ENCODE measurements at places on chromosomes 5 and 9.
A peak's percentile ranks its signal among the peaks of the same experiment; 100 is the strongest.

- DNase-seq = no peak
Measured at GRCh38 chr5:91357012-91357634, 26.0 kb downstream of the ARRDC3 start.

GRCh38 chr9:114282926-114283325 lies 40.0 kb upstream of the ORM1 start:
- DNase-seq = no peak

DNA sequence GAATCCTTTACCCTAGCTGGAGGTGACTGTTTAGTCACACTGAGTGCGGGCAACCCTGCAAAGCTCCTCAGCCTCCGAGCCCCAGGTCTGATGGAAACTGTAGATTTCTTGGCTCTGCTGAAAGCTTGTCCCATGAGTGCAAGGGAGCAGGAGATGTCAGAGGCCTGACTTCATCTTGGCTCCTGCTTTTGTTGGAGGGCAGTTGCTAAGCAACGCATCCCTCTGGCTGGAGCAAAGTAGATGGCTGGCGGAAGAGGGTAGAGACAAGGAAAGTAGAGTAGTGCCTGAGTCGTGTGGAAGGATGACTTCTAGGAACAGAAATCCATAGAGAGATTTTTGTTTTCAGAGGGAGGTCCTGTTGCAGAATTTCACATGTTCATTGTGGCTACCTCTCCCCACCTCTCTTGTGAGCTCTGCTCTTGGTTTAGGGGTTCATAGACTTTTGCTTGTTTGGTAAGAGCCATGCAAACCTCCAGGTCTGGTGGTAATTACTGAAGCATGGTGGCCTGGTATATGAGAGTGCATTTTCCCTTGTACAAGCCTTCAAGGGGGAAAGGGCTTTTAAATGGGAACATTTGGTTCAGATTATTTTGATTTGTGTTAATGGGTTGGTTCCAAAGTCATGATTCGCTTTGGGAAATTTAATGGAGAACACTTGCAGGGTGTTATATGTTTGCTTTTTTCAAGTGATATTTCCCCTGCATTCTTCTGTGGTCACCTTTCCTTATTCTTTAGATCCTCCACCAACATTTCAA lies 71.5 kb downstream of the ARHGAP26 start:
- peak; percentile 42 for DNase-seq

- DNase-seq = peak; percentile 81
Measured at GRCh38 chr9:96217754-96218693, 84.0 kb downstream of the HSD17B3 start.

DNA sequence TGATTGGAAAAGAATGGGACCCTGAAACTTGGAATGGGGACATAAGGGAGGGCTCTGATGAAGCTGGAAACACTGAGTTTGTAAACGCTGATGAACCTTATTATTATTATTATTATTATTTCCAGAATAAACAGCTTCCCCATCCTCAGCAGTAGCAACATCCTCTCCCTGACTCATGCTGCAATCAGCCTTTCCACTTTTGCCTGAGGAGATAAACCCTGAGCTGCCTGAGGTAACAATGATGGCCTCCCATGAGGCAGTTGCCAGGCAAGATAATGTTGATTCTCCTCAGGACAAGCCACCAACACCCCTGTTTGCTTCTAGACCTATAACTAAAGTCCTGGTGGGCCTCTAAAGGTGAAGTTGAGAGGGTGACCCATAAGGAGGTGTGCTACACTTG lies 139.2 kb upstream of the ATP10B start:
- DNase-seq = no peak

GRCh38 chr5:6937677-6938076 lies 224.4 kb downstream of the TENT4A start:
- DNase-seq = no peak

DNA sequence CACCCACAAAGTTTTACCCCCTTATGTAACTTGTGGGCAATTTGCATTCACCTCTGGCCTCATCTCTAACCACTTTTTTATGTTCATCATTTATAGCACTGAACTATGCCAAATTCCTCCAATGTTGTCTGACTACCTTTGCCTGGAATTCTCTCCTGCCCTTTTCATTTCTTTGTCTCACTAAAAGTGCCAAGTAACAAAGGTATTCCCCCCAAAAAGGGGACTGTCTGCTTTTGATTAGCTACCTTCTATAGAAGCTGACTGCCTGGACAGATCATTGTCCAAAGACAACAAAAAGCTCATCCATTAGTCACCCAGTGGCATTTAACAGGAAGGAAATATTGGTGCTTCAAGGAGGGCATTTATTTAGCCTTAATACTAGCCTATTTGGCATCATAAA lies 189.9 kb upstream of the VCAN start:
- peak; percentile 9 for DNase-seq

- no peak for DNase-seq
Measured at GRCh38 chr5:60597572-60598320, 102.2 kb downstream of the DEPDC1B start.

GRCh38 chr5:181189962-181190710 lies 14.9 kb downstream of the TRIM7 start:
- no peak for DNase-seq

DNA sequence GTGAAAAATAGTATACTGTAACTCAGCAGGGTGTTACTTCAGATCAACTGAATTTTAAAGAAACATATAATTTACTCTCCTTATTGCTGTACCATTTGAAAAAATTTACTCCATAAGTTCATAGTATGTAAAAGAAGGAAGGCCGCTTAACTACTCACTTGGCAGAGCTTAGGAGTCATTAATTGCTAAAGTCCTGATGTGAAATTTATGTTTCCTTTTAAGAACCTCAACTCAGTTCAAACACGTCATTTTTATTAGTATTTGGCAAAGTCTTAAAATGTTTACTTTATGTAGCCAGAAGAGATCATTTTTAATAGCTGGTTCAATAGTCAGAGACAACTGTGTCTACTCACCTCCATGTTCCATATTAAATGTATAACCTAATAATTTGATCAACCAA lies 268.6 kb downstream of the CDH10 start:
- DNase-seq = no peak

DNA sequence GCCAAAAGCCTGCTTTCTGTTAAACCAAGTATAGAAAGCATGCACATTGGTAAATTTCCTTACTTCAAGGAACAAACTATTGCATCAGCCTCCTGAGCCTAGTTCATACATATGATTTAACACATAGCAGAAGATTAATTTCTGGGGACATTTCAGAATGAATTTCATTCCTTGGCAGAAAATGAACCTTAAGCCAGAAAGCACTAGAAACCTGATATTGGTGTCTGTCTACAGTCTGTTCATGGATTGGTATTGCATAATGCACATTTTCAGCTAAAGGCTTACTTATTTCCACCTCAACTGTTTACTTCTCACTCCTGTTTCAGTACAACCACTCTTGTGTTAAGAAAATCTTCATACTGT lies 1471.8 kb upstream of the NUDT12 start:
- no peak for DNase-seq

- no peak for DNase-seq
Measured at GRCh38 chr5:142736247-142736632, 33.9 kb upstream of the ARHGAP26 start.

DNA sequence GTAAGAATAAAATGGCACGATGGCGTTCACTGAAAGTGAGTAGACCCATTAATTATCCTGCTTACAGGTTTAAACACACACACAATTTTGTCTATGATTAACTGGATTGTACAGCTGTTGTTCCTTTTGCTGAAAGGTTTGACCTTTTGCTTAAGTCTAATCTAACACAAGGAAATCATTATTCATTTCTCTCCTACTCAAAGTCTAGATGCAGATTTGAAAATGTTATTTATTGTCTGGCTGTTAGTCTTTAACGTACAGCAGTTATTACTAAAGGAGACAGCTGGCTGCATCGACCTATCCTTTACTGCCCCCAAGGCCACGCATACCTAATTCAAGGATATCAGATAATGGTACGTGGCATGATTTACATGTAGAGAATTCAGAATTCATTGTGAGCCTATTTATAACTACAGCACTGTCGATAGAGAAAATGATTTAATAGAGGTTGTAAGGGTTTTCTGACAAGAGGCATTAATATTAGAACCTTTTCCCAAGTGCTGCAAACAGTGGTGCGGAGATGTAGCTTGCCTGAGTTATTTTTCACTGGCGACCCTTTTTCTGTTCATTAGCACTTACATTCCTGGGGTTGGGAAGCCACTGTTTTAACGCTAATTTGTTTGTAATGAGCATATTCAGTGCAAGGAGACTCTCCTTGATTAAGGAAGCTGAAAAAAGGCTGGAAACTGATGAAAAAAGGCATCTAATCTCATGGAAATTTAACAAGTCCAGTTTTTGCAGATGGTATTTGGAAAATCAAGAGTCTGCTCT lies 368.4 kb upstream of the GRAMD2B start:
- no peak for DNase-seq

DNA sequence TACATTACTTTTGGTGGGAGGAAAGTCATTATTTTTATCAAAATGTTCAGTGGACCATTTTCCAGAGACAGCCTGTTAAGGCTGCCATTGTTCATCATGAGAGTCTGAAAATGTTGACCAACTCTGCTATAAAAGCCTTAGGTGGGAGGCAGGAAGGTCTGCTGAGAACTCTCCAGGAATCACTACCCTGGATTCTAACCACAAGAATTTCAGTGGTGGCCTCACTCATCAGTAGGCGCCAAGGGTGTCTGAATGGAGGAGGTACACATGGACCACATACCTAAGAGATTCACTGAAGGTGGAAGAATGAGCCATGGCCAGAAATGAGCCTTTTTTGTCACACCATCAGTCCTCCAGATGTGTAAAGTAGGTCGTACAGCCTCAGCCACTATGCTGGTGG lies 21.0 kb upstream of the TLX3 start:
- no peak for DNase-seq

GRCh38 chr5:169131616-169132301 lies 169.2 kb downstream of the SLIT3 start:
- DNase-seq = no peak

DNA sequence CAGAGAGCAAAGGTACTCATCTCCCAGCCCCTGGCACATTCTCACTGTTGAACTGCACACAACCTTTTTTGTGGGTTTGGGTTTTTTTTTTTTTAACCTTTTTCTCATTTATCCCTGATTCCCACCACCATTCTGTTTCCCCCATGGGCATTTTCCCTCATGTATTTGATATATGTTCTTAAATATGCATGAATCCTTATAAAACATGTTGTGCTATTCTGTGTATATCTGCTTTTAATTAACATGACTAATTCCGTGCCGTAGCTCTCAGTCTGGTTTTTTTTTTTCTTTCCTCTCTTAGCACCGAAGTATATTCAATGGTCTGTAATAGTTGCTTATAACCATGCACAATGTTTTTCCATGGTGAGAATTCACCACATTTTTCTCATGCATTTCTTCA lies 204.5 kb downstream of the RGS3 start:
- no peak for DNase-seq

DNA sequence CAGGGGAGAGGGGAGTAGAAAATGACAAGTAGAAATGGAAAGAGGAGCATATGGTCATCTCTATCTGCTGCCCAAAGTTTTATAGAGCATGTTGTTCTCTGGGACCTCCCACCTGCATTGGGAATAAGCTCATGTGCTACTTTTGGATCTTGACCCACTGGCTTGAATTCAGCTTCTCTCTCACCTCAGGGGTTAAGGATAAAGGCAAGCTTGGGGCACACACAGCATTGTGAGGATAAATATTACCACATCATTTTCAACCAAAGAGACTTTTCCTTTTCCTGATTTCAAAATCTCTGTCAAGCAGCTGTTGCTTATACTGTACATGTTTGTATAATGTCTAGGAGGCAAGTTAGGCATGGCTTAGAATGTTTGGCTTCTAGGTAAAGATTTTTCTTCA lies 16.6 kb downstream of the ATP10B start:
- no peak for DNase-seq

GRCh38 chr9:36864491-36865410 lies 169.3 kb downstream of the PAX5 start:
- peak; percentile 42 for DNase-seq

DNA sequence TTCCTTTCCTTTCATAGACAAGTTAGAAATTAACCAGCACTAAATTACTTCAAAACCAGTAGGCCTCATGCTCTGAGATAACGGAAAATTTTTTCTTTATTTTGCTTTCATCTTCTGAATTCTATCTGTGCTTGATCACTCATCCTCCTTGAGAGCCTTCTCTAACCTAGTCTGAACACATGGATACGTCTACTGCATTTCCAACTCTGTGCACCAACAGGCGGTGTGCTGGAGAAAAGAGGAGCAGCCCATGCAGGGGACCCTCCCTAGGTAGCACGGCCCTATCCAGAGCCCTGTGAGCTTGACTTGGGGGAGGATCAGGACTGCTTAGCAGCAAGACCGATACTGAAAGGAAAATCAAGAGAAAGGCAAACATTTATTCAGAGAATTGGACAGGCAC lies 149.8 kb downstream of the AUH start:
- DNase-seq = no peak

DNA sequence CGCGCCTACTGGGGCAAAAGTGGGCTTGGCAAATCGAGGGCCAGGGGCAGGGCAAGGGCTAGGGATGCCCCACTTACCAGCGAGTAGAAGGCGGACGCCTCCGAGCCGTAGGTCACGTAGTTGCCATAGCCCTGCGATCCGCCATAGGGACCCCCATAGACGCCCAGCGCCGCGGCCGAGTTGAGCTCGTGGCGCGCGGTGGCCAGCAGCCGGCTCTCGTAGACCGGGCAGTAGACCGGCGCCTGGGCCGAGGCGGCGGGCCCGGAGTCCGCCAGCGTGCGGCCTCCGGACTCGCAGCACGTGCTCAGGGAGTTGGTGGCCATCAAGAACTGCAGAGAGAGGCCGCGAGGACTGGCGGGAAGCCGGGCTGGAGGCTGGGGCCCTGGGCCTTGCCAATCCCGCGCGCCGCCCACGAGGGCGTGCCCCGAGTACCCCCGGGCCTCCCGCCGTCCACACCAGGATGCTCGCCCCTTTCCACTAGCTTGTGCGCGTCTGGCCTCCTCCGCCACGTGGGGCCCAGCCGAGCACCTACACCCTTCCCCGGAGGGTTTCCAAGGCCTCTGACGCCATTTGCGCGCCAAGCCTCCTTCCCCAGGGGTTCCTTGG lies 891 bp downstream of the IRX4 start:
- no peak for DNase-seq

DNA sequence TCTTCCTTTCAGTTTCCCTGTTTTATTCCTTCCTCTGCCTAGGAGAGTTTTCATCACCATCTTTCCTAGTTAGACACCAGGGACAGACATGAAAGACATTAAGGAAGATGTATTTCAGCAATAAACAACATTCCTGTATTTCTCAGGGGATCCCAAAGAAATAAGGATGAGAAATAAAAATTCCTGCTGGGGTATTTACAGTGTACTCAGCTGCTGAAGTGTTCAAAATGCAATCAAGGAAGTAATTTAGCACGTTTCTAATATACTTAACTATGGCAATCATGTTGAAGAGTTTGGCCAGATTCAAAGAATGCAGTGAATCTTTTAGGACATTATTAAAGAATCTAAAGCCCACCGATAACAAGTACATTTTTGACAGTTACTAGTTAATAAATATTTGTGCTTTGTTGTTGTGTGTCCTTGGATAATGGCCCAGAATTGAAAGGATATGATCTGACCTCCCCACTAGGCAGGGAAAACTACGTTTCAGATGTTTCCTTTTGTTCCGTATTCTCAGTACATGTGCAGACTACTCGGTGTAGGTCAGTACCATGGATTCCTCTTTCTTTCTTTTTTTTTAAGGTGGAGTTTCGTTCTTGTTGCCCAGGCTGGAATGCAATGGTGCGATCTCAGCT lies 46.8 kb downstream of the INIP start:
- DNase-seq = no peak

GRCh38 chr5:140966293-140967225 lies at the start of gene PCDHAC2:
Gene PCDHAC2, plus strand, starts transcription at chr5:140966476. Its CDS starts 291 bp downstream, at chr5:140966767.
- peak; percentile 51 for DNase-seq
